ENCODE measurements at places on chromosomes 2 and 18.

- DNase-seq: no peak
Measured at GRCh38 chr2:159164457-159164911, 122.0 kb downstream of the WDSUB1 start.

GRCh38 chr18:76491776-76492668 lies 3.0 kb downstream of the ZNF516 start:
- DNase-seq: peak; percentile 48

DNA sequence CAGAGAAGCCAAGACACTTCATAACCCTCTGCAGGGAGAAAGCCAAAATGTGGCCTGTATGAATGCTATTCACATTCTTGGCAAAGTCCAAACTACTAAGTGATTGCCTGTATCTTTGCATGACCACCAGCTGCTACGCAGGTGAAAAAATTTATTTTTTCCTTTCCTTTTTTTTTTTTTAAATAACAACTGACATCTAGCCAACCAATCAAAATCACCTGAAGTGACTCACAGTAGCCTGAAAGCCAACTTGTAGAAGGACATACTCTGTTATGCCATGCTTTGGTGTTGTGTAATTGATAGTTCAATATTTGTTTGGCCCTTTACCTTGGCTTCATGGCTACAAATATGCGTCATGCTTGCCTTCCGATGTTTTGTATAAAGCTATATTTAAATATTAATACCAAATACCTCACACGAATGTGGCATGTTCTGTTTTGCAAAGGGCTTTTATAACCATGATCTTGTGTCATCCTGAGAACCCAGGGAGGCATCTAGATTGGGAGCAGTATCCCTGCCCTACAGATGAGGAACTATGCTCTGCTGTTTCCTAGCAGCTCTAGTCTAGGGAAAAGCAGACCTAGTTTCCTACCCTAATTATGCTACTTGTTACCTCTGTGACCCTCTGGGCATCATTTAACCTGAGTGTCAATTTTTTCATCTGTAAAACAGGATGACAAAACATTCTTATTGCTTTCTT lies 102.1 kb downstream of the MYOM1 start:
- DNase-seq: peak; percentile 56

DNA sequence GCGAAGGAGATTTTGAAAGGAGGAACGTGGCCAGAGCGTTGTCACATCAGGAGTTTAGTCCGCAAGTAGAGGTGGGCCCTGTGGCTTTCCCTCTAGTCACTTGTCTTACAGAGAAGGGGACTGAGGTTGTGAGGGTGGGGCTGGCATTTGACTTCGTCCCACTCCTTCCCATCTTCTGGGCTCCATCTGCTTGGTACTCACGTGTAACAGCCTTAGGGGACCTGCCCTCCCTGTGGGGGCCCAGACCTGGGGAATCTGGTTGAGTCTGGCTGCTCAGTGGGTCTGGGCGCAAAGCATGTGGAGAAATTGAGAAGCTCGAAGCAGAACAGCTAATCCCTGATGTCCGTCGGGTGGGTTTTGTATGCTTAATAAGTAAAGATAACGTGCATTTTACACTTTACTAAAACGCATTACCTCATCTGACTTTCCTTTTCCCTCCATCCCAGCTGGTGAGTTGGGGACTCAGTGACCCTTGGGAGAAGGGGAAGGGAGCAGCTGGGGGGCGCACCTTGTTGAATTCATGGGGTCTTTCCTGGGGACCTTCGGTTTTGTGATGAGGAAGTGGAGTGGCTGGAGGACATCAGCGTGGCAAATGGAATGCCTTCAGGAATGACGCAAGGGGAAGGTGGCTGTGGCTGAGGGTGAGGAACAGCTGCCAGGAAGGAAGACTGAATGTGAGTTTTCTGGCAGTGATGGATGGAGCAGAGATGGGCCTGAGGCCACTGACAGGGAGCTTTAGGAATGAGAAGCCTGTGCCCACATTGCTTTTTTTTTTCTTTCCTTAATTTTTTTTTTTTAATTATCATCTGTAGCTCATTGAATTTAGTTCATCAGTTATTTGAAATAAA lies 44.8 kb downstream of the ASAP2 start:
- no peak for DNase-seq

DNA sequence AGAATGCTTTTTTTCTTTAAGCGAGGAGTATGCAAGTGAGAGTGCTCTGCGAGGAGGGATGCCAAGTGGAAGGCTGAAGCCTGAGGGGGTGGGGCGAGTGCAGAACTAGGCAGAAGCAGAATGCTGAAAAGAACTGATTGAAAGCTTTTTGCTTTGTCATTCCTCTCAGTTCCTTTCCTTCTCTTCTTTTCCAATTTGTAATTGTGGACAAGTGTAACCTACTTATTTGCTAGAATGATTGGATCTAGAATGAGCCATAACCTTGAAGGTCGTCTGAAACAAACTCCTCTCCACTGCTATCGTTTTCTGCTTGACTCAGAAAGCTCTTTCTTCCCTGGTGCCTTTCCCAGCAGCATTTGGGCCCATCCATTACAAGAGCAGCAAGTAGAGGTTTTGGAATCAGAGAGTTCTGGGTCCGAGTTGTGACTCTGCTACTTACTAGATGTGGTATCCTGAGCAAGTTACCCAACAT lies 115.3 kb downstream of the METTL8 start:
- no peak for DNase-seq

DNA sequence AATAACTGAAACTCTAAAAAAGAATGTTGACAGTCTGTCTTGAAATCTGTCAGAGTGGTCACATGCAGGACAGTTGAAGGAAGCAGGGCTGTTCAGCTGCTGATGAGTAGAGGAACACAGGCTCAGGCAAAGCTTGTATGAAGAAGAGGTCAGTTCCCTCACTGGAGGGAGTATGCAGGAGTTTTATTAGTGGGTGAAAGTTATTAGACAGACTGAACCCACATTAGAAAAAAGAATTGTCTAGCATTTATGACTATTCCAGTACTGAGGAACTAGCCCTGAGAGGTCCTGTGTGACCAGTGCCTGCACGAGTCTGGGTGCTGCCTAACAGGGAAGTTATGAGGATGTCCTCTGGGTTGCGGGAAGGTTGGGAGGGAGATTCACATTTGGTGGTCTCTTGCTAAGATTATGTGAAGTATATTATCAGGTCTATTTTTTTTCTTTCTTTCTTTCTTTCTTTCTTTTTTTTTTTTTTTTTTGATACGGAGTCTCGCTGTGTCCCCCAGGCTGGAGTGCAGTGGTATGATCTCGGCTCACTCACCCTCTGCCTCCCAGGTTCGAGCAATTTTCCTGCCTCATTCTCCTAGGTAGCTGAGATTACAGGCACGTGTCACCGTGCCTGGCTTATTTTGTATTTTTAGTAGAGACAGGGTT lies 9.6 kb downstream of the TET3 start:
- no peak for DNase-seq

DNA sequence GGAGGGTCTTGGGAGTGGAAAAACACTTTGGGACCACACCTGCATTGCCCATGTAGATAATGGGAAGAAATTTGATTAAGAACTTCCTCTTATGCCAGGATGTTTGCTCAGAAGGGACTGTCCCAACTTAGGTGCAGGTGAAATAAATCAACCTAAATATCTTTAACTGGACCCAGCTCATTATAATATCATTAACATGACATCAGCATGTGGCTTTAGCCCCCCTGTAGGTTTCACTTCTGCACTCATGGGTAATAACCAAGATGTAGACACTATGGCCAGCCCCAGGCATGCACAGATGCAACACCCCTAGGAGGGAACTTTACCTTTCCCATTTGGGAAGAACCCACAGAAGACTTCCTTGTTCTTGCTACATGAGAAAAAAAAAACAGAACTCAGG lies 227.4 kb upstream of the ZNF804A start:
- DNase-seq: no peak
